SK-N-SH treated with all-trans-retinoic acid at 6 μM for 48 hours (cell line): ENCODE measurements at places on chromosomes 3 and 15.

GRCh38 chr15:89998923-89999675, 2.0 kb upstream of the ZNF710 start:
- ATAC-seq, result no peak

GRCh38 chr3:24440760-24441464, 53.7 kb downstream of the THRB start:
- no peak for ATAC-seq

GRCh38 chr3:52088445-52089367, 32.3 kb upstream of the DUSP7 start:
- ATAC-seq, result no peak

GRCh38 chr15:80639168-80639555, 55.9 kb upstream of the ABHD17C start:
- ATAC-seq, result no peak

DNA sequence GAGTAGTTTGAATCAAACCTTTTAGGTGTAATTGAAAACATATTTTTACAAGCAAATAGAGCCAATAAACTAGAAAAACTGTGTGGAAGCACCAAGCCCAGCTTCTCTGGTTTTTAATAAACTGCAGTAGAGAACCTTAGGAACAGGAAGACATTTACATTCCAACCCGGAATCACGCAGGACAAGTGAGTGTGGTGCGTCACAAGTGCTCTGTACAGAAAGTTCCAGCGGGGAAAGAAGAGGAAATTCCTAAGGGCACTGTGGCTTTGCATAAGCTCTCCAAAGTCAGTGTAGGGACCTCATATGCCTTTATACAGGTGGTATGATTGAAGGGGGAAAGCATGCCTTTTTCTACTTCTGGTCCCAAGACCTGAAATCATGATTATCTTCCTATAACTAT, 21.6 kb downstream of the COL8A1 start:
- ATAC-seq, result peak; percentile 53

GRCh38 chr15:66581972-66582537, 16.3 kb upstream of the LCTL start:
- ATAC-seq, result no peak
